Stimulated activated CD4-positive, alpha-beta T cell treated with anti-CD3 and anti-CD28 coated beads, Interleukin-12 subunit alpha, Interleukin-12 subunit beta, amount 100 ng/mL, for 48 hours (primary cell): ENCODE measurements at places on chromosomes 2 and 18.
A peak's percentile ranks its signal among the peaks of the same experiment; 100 is the strongest.

DNA sequence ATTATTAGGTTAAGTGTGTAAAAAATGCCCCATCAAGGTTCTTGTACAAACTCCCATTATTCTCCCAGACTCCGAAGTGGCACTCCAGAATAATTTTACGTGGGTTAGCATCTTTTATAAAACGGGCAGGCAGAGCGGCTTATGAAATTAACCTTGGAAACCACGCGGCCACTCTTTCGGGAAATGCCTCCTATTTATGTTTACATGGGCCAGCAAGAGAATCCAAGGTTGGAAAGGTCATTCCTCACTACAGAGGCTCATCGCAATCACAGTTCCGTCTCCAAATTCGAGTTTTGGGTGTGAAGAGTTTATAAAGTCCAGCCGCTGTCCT lies 1.2 kb upstream of the IMPA2 start:
- DNase-seq = no peak

GRCh38 chr2:147003081-147003480 lies 841.7 kb upstream of the ACVR2A start:
- DNase-seq = no peak

GRCh38 chr2:102473020-102473419 lies at the start of gene SLC9A4:
SLC9A4 (plus strand) TSS chr2:102473226; CDS start chr2:102473760, 534 bp downstream.
- peak; percentile 56 for DNase-seq

DNA sequence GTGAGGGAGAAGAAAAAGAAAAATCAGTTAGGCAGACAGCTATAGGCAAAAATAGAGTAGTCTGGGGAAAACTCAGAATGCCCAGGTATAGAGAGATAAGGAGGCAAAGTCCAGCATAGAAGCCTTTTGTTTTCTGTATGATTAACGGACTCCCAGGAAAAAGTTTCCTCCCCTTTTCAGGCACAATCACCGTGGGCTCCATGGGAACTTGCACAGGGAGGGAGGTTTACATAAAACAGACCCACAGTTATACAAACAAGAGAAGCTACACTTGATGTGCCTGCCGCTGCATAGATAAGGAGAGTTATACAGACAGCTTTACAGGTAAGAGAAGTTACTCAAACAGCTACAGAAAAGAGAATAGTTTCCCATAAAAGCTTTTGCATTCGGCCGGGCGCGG lies 39.2 kb upstream of the SULT1C3 start:
- no peak for DNase-seq

DNA sequence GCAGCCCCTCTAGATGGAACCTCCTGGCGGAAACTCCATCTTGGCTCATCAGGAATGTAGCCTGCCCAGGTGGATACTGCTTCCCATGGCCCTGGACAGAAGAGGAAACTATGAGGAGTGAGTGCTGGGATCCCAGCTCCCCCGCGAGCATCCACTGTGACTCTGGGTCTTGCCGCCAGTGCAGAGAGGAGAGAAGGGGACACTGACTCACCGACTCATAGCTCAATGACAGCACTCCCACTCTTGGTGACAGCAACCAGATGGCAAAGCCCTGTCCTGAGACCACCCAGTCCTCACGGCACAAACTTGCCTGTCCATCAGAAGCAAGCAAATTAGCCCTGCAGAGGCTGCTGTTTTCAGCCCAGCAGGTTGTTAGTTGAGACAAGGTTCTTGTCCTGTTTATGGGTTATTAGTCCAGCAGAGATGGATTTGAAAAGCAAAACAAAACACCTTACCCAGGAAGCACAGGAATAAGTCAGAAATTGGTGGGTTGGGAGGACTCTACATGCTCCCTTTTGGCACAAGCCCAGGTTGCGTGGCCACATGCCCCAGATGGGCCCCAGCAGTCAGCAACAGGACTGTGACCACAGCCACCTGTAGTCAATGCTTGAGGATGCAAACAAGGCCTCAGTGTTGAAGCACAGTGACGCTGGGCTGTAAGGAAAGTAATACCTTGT lies 111.5 kb upstream of the GLI2 start:
- DNase-seq = no peak

GRCh38 chr2:71831193-71831577 lies 316.5 kb downstream of the CYP26B1 start:
- DNase-seq = no peak

DNA sequence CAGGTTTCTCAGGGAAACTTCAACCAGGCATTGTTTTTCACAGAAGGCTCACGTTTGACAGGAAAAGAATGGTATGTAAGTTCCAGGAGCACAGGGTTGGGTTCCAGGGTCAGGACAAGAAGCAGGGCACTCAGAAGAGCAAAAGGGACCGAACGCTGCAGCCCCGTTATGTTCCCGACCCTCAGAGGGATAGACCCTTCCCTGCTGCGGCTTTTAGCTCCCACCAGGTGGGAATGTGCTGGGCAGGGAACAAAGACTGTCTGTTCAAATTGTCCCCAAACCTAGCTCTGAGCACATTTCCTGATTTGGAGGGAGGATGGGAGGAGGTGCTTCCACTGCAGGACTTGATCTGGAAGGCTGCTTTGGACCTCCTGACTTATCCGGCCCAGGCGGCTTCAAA lies 130.1 kb downstream of the RAB3GAP1 start:
- DNase-seq = no peak

DNA sequence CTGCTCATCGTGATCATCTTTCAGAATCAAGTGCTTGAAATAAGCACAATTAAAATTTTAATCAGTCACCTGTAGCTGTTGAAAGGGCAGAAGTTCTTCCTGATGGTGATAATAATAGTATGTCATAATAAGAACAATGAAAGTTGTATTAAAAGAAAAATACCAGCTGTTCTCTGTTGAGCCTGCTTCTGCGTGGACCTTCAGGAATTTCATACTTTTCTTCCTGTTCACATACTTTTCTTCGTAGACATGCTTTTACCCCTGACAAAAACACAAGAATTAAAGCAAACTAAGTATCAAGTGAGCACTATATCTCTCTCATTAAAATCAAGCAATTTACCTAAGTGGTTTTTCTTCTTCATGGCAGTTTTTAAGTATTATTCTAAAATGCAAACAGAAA lies 79.2 kb downstream of the BARD1 start:
- no peak for DNase-seq

GRCh38 chr2:134683561-134684112 lies 35.2 kb downstream of the TMEM163 start:
- DNase-seq = no peak

- DNase-seq = no peak
Measured at GRCh38 chr2:16129716-16130540, 189.6 kb downstream of the MYCN start.

DNA sequence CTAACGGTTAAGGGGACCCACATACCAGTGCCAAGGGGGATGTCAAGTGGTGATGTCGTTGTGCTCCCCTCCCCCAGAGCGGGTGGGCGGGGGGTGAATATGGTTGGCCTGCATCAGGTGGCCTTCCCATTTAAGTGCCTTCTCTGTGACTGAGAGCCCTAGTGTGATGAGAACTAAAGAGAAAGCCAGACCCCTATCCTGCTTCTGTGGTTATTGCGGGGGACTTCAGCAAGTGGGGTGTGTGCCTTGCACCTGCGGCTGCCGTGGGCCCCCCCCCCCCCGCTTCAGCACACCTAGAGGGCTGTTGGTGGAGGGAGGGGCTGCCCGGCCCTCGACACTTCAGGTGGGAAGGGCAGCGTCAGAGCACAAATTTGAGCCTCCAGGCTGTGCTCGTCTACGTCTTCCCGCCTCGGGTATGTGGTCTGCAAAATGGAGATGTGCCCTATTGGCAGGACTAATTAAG lies 6.1 kb downstream of the CTDSP1 start:
- DNase-seq = no peak

- no peak for DNase-seq
Measured at GRCh38 chr18:49880661-49881060, 67.3 kb upstream of the ACAA2 start.

GRCh38 chr2:190031969-190032618 lies 30.4 kb downstream of the MSTN start:
- no peak for DNase-seq

DNA sequence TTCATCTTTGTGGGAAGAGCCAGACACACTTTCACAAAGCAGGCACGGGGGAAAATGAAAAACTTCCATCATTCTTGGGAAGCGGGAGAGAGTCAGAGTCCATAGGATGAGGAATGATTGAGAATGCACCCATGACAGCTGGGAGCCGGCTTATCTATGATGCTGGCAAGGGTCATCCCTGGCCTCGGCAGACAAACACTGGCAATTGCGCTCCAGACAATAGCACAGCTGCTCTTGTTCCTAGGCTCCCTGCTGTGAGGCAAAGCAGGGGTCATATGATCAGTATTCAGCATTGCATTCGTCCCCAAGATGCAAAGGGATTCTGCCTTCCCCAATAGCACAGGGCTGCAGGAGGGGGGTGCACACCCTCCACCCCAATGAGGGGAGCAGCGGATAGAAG lies 33.0 kb downstream of the CYRIA start:
- no peak for DNase-seq

DNA sequence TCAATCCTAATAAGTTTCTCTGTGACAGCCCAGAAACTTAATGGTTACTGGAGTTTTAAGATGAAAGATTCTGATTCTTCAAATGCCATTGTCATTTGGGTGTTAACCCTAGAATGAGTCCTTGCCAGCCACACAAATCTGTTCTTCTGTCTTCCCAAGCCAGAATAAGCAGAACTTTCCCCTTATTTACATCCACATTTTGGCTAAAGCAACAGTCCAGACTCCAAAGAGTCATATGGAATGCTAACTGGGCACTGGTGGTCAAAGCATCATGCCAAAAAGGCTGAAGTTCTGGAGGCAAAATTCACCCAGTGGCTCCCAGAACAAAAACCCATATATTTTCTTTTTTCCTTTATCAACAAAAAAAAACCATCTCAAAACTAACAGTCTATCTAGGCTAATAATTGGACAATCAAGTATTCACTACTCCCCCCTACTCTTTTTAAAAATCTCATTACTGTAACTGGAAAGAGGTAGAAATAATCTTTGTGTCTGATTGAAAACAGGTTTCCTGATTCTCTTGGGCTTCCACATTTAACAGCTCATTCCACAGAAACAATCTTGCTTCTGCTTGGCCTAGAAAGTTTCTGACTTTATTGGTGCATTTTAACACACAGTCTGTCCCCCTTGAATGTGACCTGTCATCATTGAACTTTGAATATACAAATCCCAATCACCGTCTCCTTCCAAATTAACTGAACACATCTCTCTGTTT lies 89.6 kb upstream of the SETBP1 start:
- no peak for DNase-seq

GRCh38 chr2:58852243-58852642 lies 611.1 kb upstream of the FANCL start:
- DNase-seq = no peak

DNA sequence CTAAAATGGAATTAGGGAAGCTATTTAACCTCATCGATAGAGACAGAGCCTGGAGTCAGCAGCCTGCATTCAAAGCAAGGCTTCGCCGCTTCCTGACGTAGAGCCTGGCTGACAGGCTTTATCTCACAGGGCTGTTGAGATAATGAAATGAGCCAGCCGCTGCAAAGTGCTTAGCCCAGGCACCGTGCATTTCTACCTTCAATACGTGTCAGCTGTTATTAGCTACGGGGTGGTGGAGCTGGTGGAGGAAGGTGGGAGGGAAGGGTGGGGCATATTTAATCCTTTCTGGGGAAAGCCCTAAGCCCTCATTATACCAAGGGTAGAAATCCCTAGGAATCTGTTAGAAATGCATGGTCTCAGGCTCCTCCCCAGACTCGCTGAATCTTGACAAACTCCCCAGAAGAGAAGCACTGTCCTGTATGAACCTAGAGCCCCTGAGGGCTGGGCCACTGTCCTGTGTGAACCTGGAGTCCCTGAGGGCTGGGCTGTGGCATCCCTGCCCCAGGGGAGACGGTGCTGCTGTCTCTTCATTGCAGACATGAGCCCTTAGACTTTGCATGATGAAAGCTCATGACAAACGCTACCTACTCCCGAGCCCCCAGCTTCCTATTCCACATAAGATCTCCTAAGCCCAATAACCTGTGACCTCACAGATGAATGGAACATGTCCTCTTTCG lies 72.4 kb downstream of the ALPK2 start:
- no peak for DNase-seq
